EH (cell line): ENCODE measurements at places on chromosomes 6 and 20.
A peak's percentile ranks its signal among the peaks of the same experiment; 100 is the strongest.

DNA sequence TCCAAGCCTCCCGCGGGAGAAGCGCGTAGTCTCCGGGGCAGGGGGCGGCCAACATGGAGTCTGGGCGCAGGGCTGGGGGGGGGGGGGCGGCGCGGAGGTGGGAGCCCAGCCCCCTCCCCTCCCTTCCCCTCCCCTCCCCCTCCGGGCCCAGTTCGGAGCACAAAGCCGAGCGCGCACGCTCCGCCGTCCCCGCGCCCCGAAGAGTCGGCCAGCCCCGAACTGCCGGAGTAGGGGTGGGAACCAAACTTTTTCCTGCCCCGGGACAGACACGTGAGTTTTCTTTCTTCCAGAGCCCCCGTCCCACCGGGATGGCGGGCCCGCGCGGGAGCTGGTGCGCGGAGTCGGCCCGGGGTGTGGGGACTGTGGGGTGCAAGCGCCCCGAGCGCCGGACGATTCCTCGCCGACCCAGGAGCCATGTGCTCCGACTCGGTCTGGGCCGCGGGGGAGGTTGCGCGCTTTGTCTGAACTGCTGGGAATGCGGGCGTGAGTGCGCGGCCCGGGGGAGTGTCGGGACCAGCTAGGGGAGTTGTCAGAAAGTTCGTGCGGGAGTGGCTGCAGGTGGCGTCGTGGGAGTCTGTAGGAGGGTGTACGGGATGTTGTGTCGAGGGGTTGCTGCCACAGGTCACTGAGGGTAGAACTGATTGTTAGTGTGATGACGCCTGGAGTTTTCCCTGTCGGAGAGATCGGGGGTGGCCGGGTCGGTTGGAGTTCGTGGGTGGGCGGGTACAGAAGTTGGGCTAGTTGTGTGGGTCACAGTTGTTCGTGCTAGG is 1.2 kb downstream of the TGIF2 start:
- peak; percentile 53 for DNase-seq

DNA sequence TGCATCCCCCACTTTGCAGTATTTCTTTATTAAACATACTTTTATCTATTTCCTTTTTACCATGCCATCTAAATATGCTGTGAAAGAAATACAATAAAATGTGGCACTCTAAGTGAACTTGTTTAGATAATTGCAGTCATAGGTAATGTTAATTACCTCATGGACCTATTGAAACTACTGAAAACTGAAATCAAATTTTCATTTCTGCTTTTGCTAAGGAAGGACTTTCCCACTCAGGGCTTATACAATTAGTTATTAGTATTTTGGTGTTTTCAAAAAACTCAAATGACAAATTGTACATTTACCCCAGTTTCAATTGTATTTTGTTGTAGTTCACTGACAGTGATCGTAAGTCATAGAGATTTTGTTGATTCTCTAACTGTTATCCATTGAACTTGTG is 88.4 kb downstream of the ID4 start:
- no peak for DNase-seq

DNA sequence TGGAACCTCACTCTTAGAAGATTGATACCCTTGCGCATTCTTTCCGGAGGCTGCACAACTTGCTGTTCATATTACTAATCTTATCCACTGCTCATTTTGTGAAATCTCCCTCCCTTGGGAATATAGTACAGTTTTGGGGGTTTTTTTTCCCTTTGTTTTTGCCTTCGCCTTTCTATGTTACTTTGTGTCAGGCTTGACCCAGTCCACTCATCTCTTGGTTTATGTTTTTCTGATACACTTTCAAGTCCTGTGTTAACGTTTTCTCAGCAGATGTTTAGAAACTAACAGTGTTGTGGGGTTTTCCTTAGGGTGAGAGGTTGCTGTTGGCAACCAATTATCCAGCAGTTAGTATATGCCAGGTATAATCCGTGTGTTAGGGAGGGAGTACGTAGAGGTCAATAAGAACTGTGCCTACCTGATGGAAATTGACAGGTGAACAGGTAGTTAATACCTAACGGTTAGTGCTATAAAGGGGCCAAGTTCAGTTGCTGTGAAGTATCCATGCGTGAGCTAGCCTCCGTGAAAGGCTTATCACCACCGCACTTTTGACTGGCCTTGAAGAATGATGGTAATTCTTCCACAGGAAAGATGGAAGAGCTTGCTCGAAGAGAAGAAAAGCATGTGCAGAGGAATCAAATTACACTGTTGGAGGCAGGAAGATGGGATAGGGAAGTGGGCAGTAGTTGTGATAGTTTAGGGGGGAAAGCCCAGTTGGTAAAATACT is 1.4 kb downstream of the NFYA start:
- DNase-seq, result peak; percentile 51

GRCh38 chr20:32354592-32355416 is 3.3 kb upstream of the ASXL1 start:
- peak; percentile 94 for DNase-seq
